Stimulated activated CD8-positive, alpha-beta memory T cell treated with anti-CD3 and anti-CD28 coated beads, Interleukin-7, amount 100 ng/mL, for 1 hour (primary cell): ENCODE measurements at places on chromosomes 4 and X.

DNA sequence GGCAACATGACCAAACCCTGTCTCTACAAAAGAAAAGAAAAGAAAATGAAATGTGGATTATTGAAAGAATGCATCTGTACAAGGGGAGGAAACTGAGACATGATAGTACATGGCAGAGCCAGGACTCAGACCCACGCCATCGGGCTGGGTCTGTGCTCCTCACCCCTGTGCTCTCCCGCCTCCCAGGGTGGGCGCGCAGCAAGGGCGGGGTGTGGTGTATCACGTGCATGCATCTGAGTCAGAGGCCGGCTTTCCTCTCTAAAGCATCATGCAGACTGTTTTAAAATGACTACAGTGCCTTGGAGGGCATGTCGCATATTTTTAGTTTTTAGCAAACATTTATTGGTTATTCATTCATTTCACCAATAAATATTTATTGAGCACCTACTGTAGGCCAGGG is 47.8 kb downstream of the HTT-AS start:
- no peak for DNase-seq

DNA sequence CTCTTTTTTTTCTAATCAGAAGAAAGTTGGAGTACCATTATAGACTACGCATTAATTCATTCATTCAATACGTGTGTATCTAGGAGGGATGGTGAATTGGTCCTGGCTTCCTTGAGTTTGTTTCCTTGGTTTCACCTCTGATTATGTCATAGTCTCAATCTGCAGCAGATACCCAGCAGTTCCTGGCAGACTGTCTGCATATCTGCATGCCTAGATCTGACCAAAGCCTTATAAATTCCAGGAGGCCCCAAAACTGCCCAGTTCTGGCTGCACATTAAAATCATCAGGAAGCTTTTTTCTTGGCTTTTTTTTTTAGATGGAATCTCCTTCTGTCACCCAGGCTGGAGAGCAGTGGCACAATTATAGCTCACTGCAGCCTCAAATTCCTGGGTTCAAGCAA is 27.2 kb upstream of the SLC34A2 start:
- DNase-seq = no peak

- DNase-seq = no peak
These were observed 811 bp downstream of the FLNA start for GRCh38 chrX:154373340-154374306.

DNA sequence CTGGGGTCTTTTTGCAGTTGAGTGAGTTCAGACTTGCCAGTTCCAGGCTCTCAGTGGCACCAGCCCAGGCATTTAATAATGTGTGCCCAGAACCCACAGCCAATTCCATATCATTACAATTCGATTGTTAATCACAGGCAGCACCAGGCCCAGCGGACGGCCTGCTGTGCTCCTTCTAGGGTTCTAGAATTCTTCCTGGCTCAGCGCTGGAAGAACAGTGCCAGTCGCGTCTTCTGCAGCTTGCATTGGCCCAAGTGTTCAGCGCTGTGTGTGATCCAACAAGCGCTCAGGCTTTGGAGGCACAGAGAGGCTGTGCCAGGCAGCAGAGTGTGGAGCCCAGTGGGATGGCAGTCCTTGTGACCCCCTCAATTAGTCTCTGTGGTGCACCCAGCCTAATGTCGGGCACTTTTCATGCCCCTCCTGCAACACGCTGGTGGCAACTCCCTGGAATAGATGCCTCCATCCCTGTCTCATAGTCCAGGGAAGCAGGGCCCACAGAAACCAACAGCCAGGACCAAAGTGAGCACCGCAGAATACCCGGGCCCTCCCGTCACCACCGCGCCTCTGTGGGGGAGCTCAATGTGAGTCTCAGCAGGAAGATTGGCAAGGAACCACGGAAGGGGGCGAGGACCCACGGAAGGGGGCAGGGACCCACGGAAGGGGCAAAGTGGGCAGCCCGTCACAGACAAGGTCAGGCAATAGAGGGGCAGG is 193.2 kb downstream of the AFAP1 start:
- no peak for DNase-seq

DNA sequence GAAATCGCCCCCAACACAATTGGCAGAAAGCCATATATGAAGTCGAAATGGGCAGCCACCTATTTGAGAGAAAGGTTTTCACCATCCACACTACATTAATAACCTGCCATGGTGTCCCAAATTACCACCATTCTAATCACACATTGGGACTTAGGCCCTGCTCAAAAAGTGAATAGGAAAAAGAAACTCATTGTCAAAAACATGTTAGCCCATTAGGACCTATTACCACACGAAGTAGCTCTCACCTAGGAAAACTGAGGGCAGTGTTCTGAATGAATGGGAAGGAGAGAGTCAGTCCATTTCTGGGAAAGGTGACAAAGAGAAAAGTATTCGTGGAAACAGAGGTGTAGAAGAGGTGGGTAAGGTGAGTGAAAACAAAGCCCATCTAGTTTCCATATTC is 60.8 kb downstream of the GPC3 start:
- no peak for DNase-seq

DNA sequence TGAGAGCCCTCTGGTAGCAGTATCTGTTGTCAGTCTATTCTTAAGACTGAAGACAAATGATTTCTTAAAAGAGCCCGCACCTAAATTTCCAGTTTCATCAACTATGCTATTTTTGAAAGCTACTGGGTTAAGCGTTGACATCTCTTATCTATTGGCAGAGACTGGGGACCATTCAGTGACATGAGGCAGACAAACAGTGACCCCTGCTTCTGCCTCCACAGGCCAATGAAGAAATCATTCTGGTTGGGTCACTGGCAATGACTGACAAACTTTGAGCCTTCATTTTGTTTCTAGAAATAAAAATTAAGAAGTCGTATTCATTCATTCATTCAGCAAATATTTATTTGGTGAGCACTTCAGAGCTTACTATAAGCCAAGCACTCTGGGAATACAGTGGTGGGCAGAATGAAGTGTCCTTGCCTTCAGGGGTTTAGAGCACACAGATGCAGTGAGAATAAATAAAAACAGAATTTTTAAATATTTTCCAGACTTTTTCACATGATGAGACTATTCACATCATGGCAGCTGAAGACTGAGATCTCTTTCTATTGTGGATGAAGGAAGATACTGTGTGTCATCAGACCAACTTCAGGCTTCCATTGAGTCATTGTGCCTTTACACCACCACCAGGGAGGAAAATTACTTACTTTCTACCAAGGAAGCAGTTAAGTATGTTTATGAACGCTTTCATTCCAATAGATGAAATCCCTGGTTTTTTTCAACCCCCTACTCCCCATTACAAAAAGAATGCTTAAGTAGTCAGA is 36.0 kb downstream of the SORBS2 start:
- no peak for DNase-seq

DNA sequence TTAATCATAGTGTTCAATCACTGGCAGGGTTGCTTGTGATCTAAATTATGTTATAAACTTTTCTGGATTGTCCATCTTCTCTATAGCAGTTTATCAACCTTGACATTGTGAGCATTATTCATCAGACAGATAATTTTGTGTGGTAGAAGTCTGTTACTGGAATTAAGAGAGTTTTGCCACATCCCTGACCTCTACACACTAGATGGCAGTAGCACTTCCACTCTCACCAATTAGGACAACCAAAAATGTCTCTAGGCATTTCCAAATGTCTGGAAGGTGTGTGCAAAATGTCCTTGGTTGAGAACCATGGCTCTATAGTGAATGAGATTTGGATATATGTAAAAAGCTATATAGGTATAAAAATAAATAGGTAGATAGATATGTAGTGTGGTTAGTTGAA is 324.1 kb upstream of the FAM47C start:
- DNase-seq = no peak

GRCh38 chr4:110669663-110670062 is 46.8 kb upstream of the PITX2 start:
- DNase-seq = no peak
